MCF 10A (cell line): ENCODE measurements at places on chromosomes 12 and 14.

DNA sequence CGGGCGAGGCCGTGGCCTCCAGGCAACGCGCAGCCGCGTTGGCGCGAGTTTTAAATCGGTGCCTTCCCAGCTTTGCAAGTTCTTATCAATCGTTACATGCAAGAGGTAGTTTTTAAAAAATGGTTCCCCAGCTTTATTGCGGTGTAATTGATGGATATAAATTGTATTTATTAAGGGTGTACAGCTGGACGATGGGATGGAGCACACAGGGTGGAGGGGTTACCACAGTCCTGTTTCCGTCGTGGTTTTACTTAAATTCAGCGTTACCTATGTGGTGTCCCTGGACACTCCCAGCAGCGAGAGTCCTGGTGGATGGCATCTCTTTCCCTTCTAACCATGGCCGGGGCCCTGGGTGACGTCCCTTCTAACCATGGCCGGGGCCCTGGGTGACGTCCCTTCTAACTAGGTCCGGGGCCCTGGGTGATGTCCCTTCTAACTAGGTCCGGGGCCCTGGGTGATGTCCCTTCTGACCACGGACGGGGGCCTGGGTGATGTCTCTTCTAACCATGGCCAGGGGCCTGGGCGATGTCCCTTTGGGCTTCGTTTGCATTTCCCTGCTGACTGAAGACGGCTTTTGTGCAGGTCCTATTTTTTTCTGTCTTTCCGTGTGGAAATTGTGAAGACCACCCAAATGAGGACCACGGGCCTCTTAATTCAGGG lies 97.9 kb downstream of the TNFAIP2 start:
- H3K4me1 ChIP-seq, result no peaks in the 10 kb centered on the region
- no peak overlapping the region for H3K4me3 ChIP-seq
- H3K27ac ChIP-seq, result no peak overlapping the region
- H3K27me3 ChIP-seq, result no peaks in the 10 kb centered on the region
- DNase-seq, result no peak

- H3K4me1 ChIP-seq, result peaks cover 36% of the 10 kb centered on the region
- peak overlapping the region; percentile 43 for H3K27ac ChIP-seq
- no peaks in the 10 kb centered on the region for H3K36me3 ChIP-seq
- no peaks in the 10 kb centered on the region for H3K27me3 ChIP-seq
- no peak for DNase-seq
Observed at GRCh38 chr14:68245146-68246073, 425.8 kb downstream of the RAD51B start.

GRCh38 chr14:23182372-23183157 lies 895 bp downstream of the SLC7A8 start:
- H3K27ac ChIP-seq, result no peak overlapping the region
- H3K4me3 ChIP-seq, result no peak overlapping the region
- DNase-seq, result peak; percentile 20
- peaks cover 5% of the 10 kb centered on the region for H3K4me1 ChIP-seq
- H3K27me3 ChIP-seq, result no peaks in the 10 kb centered on the region
- no peaks in the 10 kb centered on the region for H3K36me3 ChIP-seq

GRCh38 chr14:25252793-25253192 lies 202.8 kb upstream of the STXBP6 start:
- no peaks in the 10 kb centered on the region for H3K27me3 ChIP-seq
- no peaks in the 10 kb centered on the region for H3K4me1 ChIP-seq
- H3K27ac ChIP-seq, result no peak overlapping the region
- no peaks in the 10 kb centered on the region for H3K36me3 ChIP-seq
- H3K4me3 ChIP-seq, result no peak overlapping the region
- no peak for DNase-seq

DNA sequence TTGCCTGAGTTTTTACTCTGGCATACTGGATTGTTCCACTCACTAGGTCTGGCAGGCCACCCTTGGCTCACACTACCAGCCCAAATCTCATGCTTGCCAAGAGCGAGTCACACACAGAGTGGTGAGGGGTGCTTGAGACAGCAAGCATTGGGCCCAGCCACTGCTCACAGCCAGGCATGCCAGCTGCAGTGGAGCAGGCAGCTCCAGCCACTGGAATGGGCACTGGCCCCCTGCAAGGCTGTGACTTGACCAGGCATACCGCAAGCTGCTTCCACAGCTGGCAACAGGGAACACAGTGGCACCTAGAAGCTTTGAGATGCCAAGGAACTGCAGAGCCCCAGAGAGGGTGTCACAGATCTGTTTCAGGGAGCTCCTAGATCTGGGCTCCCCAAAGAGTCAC lies 488.5 kb downstream of the LRFN5 start:
- H3K27ac ChIP-seq, result no peak overlapping the region
- no peaks in the 10 kb centered on the region for H3K36me3 ChIP-seq
- H3K4me1 ChIP-seq, result no peaks in the 10 kb centered on the region
- H3K27me3 ChIP-seq, result no peaks in the 10 kb centered on the region
- no peak overlapping the region for H3K4me3 ChIP-seq
- DNase-seq, result peak; percentile 18

GRCh38 chr14:53525608-53526007 lies 372.5 kb upstream of the DDHD1 start:
- peak; percentile 23 for DNase-seq
- no peak overlapping the region for H3K27ac ChIP-seq
- H3K4me3 ChIP-seq, result no peak overlapping the region
- no peaks in the 10 kb centered on the region for H3K36me3 ChIP-seq
- H3K27me3 ChIP-seq, result no peaks in the 10 kb centered on the region

DNA sequence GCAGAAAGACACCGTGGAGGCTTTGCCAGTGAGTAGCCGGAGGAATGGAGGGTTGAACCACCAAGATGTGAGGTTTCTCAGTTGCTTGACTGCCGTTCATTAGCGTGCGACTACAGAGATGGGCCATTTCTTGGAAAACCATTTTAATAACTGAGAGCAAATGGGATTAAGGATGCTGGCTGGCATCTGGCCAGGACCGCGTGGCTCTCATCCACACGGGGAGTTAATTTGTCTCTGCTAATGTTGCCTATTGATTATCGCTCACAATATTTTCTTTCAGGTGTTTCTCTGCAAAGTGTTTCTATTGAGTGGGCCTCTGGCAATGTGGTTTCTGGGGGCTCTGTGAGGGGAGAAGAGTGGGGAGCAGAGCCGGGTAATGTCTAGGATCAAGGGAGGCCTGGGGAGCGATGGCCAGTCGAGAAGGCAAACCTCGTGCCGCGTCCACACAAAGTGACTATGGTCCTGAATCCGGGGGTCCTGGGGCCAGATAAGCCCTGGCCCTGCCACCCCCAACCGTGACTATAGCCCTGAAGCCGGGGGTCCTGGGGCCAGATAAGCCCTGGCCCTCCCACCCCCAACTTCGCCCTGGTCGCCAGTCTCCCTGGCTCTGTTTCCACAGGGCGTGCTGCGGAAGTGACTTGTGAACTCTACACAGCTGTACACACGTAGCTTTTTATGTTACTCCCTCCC lies 110.6 kb downstream of the PRMT8 start:
- H3K27ac ChIP-seq, result no peak overlapping the region
- H3K4me1 ChIP-seq, result peaks cover 12% of the 10 kb centered on the region

- no peak overlapping the region for H3K27ac ChIP-seq
- no peak for DNase-seq
- no peaks in the 10 kb centered on the region for H3K27me3 ChIP-seq
- peaks cover 50% of the 10 kb centered on the region for H3K36me3 ChIP-seq
- no peaks in the 10 kb centered on the region for H3K4me1 ChIP-seq
Observed at GRCh38 chr12:111745211-111745610, 21.5 kb upstream of the ALDH2 start.

DNA sequence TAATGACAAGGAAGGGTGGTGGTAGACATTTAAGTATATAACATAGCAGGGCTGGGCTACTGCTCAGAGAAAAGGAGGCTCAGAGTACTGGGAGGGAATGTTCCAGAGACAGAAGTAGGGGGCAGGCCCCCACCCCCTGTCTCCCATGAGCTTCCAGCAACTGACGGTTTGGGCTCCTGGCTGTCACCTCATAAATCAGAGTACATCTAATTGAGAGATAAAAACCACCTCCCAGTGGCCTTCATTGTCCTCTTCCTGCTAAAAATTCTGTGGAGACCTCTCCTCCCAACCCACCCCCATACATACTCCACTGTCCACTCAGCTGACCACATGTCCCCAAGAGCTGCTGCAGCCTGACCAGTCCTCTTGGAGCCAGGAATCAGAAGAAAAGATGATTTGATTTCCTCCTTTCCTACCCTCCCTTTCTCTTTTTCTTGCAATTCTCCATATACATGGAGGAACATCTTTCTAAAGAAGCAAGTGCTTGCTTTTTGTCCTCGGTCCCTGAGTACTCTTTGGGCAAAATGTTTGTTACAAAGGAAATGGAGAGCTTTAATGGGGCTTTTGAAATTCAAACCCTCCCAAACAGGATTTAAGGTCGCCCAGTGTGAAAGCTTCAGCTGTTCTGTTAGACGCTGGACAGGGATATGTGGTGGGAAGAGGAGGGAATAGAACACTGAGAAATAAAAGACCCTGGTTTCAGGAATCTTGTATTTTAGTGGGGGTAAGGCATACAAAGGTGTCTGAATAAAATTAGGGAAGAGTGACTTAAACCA lies 16.4 kb upstream of the KCNA5 start:
- no peak overlapping the region for H3K4me3 ChIP-seq
- no peaks in the 10 kb centered on the region for H3K36me3 ChIP-seq
- H3K4me1 ChIP-seq, result no peaks in the 10 kb centered on the region
- DNase-seq, result no peak
- H3K27ac ChIP-seq, result no peak overlapping the region

- H3K27me3 ChIP-seq, result no peaks in the 10 kb centered on the region
- no peak for DNase-seq
- H3K4me1 ChIP-seq, result peaks cover 11% of the 10 kb centered on the region
- H3K4me3 ChIP-seq, result no peak overlapping the region
- peaks cover 42% of the 10 kb centered on the region for H3K36me3 ChIP-seq
Observed at GRCh38 chr12:22527999-22528398, 16.3 kb downstream of the C2CD5 start.

DNA sequence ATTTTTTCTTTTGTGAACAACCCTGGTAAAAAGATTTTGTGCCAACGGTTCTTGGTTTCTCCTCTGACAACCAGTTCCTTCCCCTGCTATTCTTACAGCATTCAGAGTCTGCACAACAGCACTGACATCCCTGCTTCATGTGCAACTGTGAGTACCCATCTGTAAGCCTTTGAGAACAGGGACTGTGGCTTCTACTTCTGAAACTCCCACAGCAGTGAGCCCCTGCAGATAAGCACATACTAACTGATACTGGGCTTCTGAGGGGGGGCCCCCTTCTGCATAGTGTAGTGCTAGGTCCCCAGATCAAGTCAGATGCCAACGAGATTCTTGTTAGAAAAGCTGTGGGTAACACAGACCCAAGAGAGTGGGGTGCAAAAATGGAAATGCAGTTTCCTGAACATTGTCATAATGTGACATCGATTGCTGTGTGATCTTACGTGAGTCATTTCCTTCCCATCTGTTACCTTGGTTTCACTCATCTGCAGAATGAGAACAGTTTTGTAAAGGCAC lies 11.1 kb upstream of the NINJ2 start:
- DNase-seq, result peak; percentile 6
- no peaks in the 10 kb centered on the region for H3K4me1 ChIP-seq
- H3K27ac ChIP-seq, result no peak overlapping the region
- no peak overlapping the region for H3K4me3 ChIP-seq

GRCh38 chr12:24378548-24379407 lies 429.3 kb upstream of the SOX5 start:
- H3K4me3 ChIP-seq, result no peak overlapping the region
- H3K36me3 ChIP-seq, result no peaks in the 10 kb centered on the region
- H3K4me1 ChIP-seq, result peaks cover 5% of the 10 kb centered on the region
- DNase-seq, result no peak

DNA sequence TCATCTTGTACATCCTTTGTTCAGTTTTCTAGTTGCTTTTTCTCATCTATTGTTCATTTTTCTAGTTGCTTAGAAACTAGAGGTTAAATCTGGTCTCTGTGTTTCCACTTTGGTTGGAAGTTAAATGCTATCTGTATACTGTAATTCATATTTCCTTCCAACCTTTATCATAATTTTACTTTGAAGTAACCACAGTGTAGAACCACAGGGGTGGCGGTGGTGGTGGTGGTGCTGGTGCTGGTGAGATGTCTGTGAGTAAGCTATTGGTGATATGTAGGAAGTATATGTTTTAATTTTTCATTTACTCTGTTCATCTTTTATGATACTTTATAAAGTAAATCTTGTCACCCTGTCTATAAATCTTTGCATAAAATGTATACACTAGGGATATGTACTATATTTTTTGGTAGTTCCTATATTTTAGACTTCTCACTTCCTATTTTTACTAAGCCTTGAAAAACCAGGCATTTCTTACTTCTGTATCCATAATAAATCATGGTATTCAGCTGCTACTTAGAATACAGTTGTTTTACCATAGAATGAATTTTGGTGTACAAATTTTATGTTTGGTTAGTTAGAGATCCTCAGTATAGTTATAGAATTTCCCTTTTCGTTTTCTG lies 31.9 kb downstream of the CCDC91 start:
- no peaks in the 10 kb centered on the region for H3K36me3 ChIP-seq
- peaks cover 7% of the 10 kb centered on the region for H3K4me1 ChIP-seq
- DNase-seq, result no peak
- H3K27ac ChIP-seq, result no peak overlapping the region

- no peak for DNase-seq
- no peaks in the 10 kb centered on the region for H3K27me3 ChIP-seq
- H3K36me3 ChIP-seq, result no peaks in the 10 kb centered on the region
- H3K4me1 ChIP-seq, result no peaks in the 10 kb centered on the region
Observed at GRCh38 chr12:104828015-104828414, 130.1 kb downstream of the SLC41A2 start.

- no peaks in the 10 kb centered on the region for H3K27me3 ChIP-seq
- peaks cover 51% of the 10 kb centered on the region for H3K4me1 ChIP-seq
- DNase-seq, result no peak
- H3K27ac ChIP-seq, result no peak overlapping the region
- no peak overlapping the region for H3K4me3 ChIP-seq
Observed at GRCh38 chr14:61345151-61345482, 23.7 kb downstream of the PRKCH start.
